Naive thymus-derived CD4-positive, alpha-beta T cell (primary cell): ENCODE measurements at places on chromosomes 2 and 18. TPM values are rescaled to one million over a fixed set of nuclear protein-coding genes. Genes with fewer than 3 reads are reported as not detected.

GRCh38 chr18:55090564-55091188 is 131.4 kb upstream of the CCDC68 start:
- no peak for DNase-seq

DNA sequence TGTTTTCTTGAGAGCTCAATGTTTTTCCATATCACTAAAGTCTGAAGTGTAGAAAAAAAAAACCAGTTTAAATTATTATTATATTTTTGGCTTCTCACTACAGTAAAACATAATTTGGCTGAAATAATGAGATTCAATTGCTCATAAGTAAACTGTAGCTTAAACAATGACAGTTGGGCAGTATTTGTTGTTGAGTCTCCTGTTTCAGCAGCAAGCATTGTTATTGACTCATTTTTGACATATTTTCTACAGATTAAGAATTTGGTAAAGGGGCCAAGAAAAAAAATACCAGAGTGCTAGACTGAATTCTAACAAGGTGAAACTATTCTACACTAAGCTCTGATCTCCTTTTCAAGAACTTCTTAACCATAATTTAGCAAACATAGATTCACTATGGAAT is 2070.4 kb upstream of the CELF4 start:
- DNase-seq: no peak

- DNase-seq: no peak
These were observed 29.7 kb upstream of the CYTIP start for GRCh38 chr2:157473581-157473980.

- DNase-seq: no peak
These were observed 93.3 kb downstream of the COL5A2 start for GRCh38 chr2:189086250-189086649.

DNA sequence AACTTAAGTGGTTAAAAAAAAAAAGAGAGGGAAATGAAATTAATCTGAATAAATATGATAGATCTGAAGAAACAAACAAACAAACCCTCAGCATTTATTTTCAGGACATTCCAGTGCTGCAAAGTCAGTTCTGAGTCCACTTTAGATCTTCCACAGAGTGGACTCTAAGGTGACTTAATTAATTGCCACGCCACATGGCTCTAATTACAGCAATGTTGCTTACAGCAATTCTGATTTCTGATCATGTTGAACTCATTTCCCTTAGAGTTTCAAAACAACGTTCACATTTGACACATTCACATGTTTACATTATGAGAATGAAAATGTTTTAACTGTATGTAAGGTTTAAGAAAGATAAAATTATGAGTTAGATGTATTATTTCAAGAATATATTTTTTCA is 38.6 kb upstream of the RASGRP3 start:
- no peak for DNase-seq

- no peak for DNase-seq
These were observed 21.3 kb upstream of the TMEM131 start for GRCh38 chr2:98016908-98017670.

GRCh38 chr18:40932862-40933261 is 1022.2 kb upstream of the PIK3C3 start:
- no peak for DNase-seq

- no peak for DNase-seq
These were observed 505.0 kb upstream of the ID2 start for GRCh38 chr2:8176887-8177286.

- DNase-seq: no peak
These were observed 4.2 kb upstream of the SAP130 start for GRCh38 chr2:128032092-128032491.

DNA sequence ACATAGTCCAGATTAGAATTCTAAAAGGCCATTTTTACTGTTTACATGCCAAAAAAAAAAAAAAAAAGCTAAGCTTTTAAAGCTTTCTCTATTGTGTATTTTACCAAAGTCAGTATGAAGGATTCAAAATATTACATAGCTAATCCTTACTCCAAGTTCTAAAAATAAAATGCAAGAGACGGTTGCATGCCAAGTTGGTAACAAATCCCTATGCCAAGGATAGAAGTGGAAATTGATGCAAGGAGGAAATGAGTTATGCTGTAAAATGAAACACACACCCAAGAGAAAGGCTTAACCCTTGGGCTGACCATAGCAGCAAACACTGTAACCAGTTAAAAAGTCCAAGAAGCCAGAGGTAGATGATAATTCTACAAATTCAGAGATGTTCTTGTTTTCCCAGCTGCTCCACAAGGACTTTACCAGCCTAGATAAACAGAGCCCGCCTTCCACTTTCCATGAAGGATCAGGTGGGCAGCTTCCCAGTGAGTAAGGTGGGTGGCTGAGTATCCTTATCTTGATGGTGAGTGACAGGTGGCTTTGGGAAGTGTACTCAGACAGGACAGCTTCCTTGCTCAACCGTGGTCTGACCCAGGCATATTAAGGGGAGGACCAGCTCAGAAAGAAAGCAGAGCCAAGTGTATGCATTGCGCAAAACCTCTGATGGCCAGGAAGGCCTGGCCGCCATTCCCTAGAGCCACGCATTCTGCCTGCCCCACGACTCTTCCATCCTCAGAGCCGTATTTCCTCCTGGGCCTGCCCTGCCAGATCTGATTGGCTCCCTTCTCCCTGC is 34.4 kb downstream of the ATP8B1 start:
- no peak for DNase-seq

DNA sequence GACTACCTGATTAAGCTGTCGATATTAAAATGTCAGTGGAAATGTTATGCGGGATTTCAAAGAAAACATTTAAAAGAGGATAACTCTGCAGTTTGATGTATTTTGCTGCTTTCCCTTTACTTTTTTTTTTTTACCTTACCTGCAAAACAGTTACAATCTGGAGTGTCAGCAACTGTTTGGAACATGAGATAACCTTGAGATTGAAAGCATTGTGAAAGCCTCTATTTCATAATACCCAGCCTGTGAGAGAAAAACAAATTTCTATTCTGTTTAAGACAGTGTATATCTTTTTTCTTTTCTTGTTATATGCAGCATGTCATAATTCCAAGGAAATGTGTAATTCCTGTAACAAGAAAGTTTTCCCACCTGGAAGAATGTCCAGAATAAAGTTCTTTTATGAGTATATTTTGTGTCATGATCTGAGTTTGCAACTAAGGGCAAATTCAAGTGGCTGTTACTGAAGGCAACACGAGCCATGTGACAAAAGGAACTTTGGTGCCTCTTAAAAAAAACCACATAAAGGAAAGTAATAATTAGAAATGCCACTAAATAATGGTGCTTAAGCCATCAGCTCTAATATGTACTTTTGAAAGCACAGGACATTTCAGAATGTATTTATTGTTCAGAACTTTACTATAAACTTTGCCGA is 297.0 kb upstream of the DSEL start:
- no peak for DNase-seq

DNA sequence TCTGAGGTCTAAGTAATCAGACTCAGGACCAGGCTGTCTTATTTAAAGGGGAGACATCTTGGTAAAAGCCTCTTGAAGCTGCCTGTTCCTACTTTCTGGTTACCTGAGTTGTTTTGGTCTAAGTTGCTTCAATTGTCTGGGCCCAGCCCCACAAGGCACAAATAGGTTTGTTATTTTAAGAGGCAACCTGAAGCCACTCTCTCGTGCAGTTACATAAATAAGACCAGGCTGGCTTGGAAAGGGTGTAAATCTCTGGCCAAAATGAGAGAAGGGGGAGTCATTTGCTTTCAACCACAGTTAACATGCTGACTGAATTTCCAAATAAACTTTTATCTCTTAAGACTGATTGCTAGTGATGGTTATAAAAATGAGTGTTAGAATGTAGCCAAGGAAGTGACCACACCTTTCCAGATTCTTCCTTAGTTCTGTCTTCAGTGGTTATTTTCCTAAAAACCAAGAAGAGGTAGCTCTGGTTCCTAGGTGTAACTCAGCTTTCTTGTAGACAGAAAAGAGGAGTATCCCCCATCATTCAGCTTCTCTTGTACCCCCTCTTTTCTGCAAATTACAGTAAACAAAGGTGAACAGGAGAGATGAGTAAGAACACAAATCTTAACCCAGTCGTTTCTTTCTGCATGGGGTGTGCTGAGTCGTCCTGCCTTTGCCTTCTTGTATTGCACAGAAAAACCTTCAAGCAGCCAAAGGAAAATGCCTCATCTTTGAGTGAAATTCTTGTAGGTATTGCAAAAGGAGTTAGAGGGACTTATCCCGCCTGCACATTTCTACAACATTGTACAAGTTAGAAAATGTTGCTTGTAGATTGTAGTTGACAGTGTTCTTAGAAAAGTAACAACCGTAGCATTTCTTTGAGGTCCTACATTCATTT is 161.5 kb upstream of the NT5C1B start:
- no peak for DNase-seq

DNA sequence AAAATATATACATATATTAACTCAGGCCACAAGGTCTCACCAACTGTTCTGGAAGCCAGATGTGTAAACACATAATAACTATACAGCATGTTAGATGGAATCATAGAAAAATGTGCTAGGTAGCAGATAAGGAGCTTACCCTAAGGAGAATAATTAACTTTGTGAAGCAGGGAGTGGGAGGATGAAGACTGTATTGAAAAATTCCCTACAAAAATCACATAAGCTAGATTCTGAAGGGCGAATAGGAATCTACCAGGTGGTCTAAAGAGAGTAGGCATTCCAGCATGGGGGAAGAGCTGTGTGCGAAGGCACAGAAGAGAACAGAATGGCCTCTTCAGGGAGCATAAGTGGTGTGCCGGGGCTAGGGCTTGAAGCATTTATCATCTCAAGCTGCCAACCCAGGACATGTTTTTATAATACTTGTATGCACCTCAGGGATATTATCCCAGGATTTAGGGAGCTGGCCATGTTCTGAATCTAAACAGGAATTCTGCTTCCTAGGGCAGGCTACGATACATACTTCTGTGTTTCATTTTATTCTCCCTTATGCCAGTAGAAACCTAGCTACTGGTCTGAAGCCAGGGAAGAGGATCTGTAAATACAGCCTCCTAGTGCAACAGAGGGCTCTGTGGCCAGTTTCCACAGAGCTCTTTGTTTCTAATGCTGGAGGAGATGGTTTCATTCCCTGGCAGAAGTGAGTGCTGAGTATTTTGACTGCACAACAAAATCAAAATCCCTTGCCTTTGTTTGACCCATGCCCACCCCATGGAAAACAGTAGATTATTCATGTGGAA is 56.7 kb downstream of the NEMP2 start:
- DNase-seq: no peak

- DNase-seq: no peak
These were observed 95.2 kb upstream of the FBXO11 start for GRCh38 chr2:48001498-48001897.

- no peak for DNase-seq
These were observed 229.7 kb downstream of the KLHL29 start for GRCh38 chr2:23614701-23615100.

- DNase-seq: no peak
These were observed 693 bp downstream of the UBE2F start for GRCh38 chr2:237967463-237967951.

- DNase-seq: no peak
These were observed 107.7 kb downstream of the LBH start for GRCh38 chr2:30339071-30339470.

GRCh38 chr2:9165625-9166024 is 41.0 kb upstream of the ASAP2 start:
- DNase-seq: no peak

- no peak for DNase-seq
These were observed at the start of gene GALNT13 for GRCh38 chr2:153871231-153872221. Gene GALNT13 (plus strand): TSS chr2:153871922.

DNA sequence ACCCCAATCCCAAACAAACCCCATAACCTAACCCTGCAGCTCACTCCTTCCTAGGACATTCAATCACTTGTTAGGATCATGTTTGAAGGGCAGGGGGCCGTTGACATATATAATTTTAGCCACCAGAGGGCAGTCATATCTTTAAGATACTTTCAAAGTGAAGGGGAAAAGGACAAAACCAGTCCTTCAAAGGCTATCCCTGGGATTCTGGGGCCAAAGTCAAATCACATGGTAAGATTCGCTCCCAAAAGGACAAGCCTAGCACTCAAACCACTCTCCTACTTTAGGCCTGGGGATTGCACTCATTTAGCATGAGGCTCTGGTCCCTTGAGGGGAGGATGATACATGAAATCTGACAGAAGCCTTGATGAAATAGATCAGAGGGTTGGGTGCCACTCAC is 44.6 kb downstream of the HAUS1 start:
- peak; percentile 55 for DNase-seq

DNA sequence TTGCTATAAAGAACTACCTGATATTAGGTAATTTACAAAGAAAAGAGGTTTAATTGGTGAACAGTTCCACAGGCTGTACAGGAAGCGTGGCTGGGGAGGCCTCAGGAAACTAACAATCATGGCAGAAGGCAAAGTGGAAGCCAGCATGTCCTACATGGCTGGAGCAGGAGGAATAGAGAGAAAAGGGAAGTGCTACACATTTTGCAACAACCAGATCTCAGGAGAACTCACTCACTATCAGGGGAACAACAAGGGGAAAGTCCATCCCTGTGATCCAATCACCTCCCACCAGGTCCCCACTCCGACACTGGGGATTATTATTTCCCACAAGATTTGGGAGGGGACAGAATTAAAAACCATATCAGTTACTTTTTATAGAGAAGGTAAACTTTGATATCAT is 273.5 kb upstream of the MMADHC start:
- no peak for DNase-seq

CREB1 gene
- total RNA-seq: 141 TPM

PHOSPHO2 gene
- total RNA-seq: 7.5 TPM

RETSAT gene
- 27.5 and 30.5 TPM in 2 replicates for total RNA-seq

CACNB4 gene
- 2.5 TPM for total RNA-seq

ANKRD30B gene
- total RNA-seq: not detected

TMEM247 gene
- total RNA-seq: not detected

SCN3A gene
- not detected for total RNA-seq

FLACC1 gene
- 3.2 and 3.9 TPM in 2 replicates for total RNA-seq

CCDC68 gene
- not detected for total RNA-seq

DSG1 gene
- total RNA-seq: not detected in 2 replicates

FBLN7 gene
- 36.3 TPM for total RNA-seq

SAG gene
- 0.05 TPM for total RNA-seq

FOXI3 gene
- not detected for total RNA-seq
